ENCODE measurements at places on chromosomes 6 and 20.

GRCh38 chr6:109117346-109118035 lies 22.2 kb downstream of the CEP57L1 start:
- H3K36me3 ChIP-seq = no peaks in the 10 kb centered on the region
- H3K27ac ChIP-seq = no peak overlapping the region
- peaks cover 24% of the 10 kb centered on the region for H3K4me1 ChIP-seq
- no peaks in the 10 kb centered on the region for H3K27me3 ChIP-seq

DNA sequence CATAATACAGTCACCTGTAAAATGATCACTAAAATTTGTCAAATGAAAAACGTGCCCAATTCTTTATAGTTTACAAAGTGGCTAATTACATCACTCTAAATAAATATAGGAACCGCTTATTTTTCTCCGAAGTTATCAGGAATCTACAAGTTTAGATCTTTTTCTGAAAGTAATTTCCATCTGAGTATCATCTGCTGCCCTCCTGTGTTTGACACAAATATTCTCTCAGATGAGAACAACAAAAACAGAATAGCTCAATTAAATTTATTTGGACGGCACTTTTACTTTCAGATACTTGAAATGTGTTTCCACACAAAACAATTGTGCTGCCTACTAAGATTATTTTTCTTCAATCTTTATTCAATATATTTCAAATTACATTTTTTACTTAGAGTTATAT lies 5.0 kb downstream of the SF3B5 start:
- no peak overlapping the region for H3K4me3 ChIP-seq
- H3K36me3 ChIP-seq = peaks cover 10% of the 10 kb centered on the region
- H3K27ac ChIP-seq = no peak overlapping the region
- no peaks in the 10 kb centered on the region for H3K27me3 ChIP-seq
- H3K4me1 ChIP-seq = peaks cover 13% of the 10 kb centered on the region
- DNase-seq = no peak

GRCh38 chr20:36092398-36093024 lies 62.0 kb upstream of the EPB41L1 start:
- DNase-seq = no peak
- peaks cover 46% of the 10 kb centered on the region for H3K27me3 ChIP-seq
- peaks cover 6% of the 10 kb centered on the region for H3K4me1 ChIP-seq
- peak overlapping the region; percentile 95 for H3K4me3 ChIP-seq

- H3K27ac ChIP-seq = no peak overlapping the region
- H3K27me3 ChIP-seq = no peaks in the 10 kb centered on the region
- DNase-seq = no peak
- peaks cover 28% of the 10 kb centered on the region for H3K4me1 ChIP-seq
- peaks cover 10% of the 10 kb centered on the region for H3K36me3 ChIP-seq
Observed at GRCh38 chr6:130622142-130622541, 205.1 kb upstream of the SMLR1 start.

GRCh38 chr6:31149827-31150447 lies 7.7 kb downstream of the CCHCR1 start:
- no peaks in the 10 kb centered on the region for H3K36me3 ChIP-seq
- DNase-seq = no peak
- H3K4me1 ChIP-seq = no peaks in the 10 kb centered on the region
- H3K27me3 ChIP-seq = no peaks in the 10 kb centered on the region
- no peak overlapping the region for H3K4me3 ChIP-seq

- peaks cover 5% of the 10 kb centered on the region for H3K36me3 ChIP-seq
- no peak overlapping the region for H3K4me3 ChIP-seq
- H3K4me1 ChIP-seq = peaks cover 3% of the 10 kb centered on the region
- H3K27me3 ChIP-seq = no peaks in the 10 kb centered on the region
- no peak overlapping the region for H3K27ac ChIP-seq
Observed at GRCh38 chr6:147397306-147397705, 111.2 kb upstream of the SAMD5 start.

DNA sequence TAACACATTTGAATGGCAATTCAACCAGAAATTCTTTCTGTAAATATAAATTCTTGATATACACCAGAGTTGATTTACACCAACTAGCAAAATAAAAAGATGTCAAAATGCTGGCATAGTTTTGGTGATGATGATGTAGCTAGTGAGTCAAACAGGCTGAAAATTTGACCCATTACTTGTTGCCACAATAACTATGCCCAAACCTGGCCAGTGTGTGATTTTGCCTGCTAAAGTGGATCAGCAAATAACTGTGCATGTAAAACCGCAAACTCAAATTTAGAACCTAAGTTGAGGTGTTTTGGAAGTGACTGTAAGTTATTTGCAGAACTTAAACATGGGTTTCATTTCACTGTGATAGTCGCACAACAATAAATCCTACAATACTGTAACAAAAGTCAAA lies 125.9 kb downstream of the KIF6 start:
- H3K4me1 ChIP-seq = no peaks in the 10 kb centered on the region
- H3K27me3 ChIP-seq = peaks cover 52% of the 10 kb centered on the region
- DNase-seq = no peak
- H3K36me3 ChIP-seq = no peaks in the 10 kb centered on the region
- no peak overlapping the region for H3K27ac ChIP-seq
- no peak overlapping the region for H3K4me3 ChIP-seq

DNA sequence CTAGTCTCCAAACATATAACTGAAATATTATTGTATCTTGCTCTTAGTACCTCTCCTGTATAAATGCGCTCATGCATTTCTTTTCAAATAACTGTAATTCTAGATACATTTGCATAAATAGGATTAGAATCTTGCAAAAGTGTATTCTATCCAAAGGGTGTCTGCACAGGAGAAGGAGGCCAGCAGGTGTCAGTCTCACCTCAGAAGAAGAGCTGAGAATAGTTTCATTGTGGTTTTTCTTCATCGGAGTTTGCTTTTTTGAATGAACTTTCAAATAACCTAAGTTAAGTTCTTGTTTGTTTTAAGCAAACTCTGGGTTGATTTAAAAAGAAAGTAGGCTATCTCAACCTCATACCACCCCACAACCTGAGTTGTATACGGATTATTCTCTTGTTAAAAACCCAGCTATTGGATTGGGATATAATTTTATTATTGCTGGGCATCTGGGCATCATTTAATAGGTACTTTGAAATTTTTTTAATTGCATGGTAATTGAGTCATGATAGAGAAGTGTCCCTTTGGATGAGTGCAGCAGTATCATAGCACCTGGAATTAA lies 125.0 kb upstream of the MLIP start:
- H3K4me3 ChIP-seq = no peak overlapping the region
- no peak overlapping the region for H3K27ac ChIP-seq
- no peak for DNase-seq
- H3K4me1 ChIP-seq = no peaks in the 10 kb centered on the region
- H3K36me3 ChIP-seq = no peaks in the 10 kb centered on the region
- H3K27me3 ChIP-seq = peaks cover 20% of the 10 kb centered on the region

- DNase-seq = no peak
- no peaks in the 10 kb centered on the region for H3K36me3 ChIP-seq
- H3K27me3 ChIP-seq = peaks cover 11% of the 10 kb centered on the region
- H3K4me3 ChIP-seq = no peak overlapping the region
- H3K27ac ChIP-seq = no peak overlapping the region
Observed at GRCh38 chr6:99850841-99851240, 143.2 kb downstream of the MCHR2 start.

DNA sequence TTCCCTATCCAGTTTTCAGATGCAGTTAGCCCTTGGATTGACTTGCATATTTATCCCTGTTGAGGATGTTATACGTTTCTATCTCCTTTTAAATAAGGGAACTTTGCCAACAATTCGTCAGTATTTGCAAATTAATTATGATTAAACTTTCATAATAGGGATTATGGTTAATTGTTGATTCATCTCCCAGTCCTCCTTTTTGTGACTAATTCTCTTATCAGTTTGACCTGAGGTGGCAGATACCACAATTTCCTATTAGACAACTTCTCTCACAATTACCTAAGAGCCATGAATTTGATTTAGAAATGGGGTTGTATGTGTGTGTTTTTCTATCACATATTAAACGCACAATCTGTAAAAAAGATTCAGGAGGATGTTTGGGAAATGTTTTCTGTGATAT lies 172.9 kb downstream of the LAMA2 start:
- DNase-seq = no peak
- peaks cover 15% of the 10 kb centered on the region for H3K27me3 ChIP-seq
- H3K27ac ChIP-seq = no peak overlapping the region
- no peak overlapping the region for H3K4me3 ChIP-seq

DNA sequence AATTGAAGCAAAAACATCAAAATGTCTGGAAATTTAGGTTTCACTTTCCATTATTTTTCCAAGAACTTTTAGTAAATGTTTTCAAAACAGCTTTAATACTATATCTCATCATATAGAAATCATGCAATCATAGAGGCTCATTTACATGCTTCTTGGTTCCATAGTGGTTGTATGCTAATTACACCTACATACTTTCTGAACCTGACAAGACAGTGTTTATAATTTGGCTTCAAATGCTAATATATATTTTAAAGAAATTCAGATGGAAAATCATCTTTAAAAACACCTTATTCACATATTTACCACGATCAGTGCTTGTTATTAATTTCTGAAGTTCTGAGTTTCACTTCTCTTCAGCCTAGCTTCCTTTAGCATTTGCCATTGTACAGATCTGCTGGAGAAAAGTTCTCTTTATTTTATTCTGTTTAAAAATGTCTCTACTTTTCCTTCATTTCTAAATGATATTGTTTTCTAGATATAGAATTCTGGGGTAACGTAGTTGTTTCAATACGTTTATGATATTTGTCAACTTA lies 89.9 kb downstream of the PLCB1 start:
- no peak for DNase-seq
- H3K36me3 ChIP-seq = no peaks in the 10 kb centered on the region
- H3K27me3 ChIP-seq = no peaks in the 10 kb centered on the region
- H3K4me1 ChIP-seq = peaks cover 13% of the 10 kb centered on the region

GRCh38 chr6:14511061-14511586 lies 393.6 kb downstream of the CD83 start:
- peaks cover 25% of the 10 kb centered on the region for H3K27me3 ChIP-seq
- H3K27ac ChIP-seq = no peak overlapping the region
- H3K4me3 ChIP-seq = no peak overlapping the region
- H3K36me3 ChIP-seq = no peaks in the 10 kb centered on the region
- no peak for DNase-seq

GRCh38 chr6:41715795-41716515 lies 19.5 kb downstream of the TFEB start:
- H3K27me3 ChIP-seq = no peaks in the 10 kb centered on the region
- H3K36me3 ChIP-seq = no peaks in the 10 kb centered on the region
- peak overlapping the region; percentile 45 for H3K4me3 ChIP-seq
- H3K4me1 ChIP-seq = peaks cover 50% of the 10 kb centered on the region
- DNase-seq = no peak
- peak overlapping the region; percentile 61 for H3K27ac ChIP-seq

- no peaks in the 10 kb centered on the region for H3K36me3 ChIP-seq
- H3K27me3 ChIP-seq = no peaks in the 10 kb centered on the region
- no peak overlapping the region for H3K4me3 ChIP-seq
Observed at GRCh38 chr6:72651967-72652956, 30.4 kb downstream of the KCNQ5 start.

GRCh38 chr6:41553405-41553999 lies 7.3 kb downstream of the FOXP4 start:
- H3K4me1 ChIP-seq = peaks cover 32% of the 10 kb centered on the region
- no peak overlapping the region for H3K4me3 ChIP-seq

GRCh38 chr6:98841621-98842341 lies 7.4 kb downstream of the POU3F2 start:
- H3K27ac ChIP-seq = no peak overlapping the region
- no peak for DNase-seq
- no peak overlapping the region for H3K4me3 ChIP-seq
- peaks cover 62% of the 10 kb centered on the region for H3K27me3 ChIP-seq
- no peaks in the 10 kb centered on the region for H3K36me3 ChIP-seq

GRCh38 chr20:19549896-19550295 lies 208.2 kb upstream of the RIN2 start:
- peaks cover 3% of the 10 kb centered on the region for H3K4me1 ChIP-seq
- no peak for DNase-seq
- no peaks in the 10 kb centered on the region for H3K36me3 ChIP-seq
- H3K27ac ChIP-seq = no peak overlapping the region
- peaks cover 3% of the 10 kb centered on the region for H3K27me3 ChIP-seq

GRCh38 chr6:72699159-72699558 lies 77.3 kb downstream of the KCNQ5 start:
- no peak for DNase-seq
- H3K36me3 ChIP-seq = no peaks in the 10 kb centered on the region
- no peaks in the 10 kb centered on the region for H3K27me3 ChIP-seq
- no peak overlapping the region for H3K27ac ChIP-seq
- H3K4me3 ChIP-seq = no peak overlapping the region

DNA sequence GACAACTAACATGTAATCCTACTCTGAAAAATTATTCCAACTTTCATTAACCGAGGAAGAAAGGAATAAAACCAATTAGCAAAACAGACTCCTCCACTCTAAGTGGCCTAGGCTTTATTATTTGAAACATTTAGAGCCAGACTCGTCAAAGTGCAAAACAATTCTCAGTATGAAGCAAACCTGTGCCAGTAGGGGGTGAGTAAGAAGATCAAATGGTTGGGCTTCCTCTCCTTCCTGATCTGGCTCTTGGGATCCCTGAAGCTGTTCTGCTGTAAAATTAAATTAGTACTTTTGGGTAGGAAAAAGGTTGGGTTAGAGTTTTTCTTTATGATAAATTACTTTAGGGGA lies 177.6 kb upstream of the MAN1A1 start:
- DNase-seq = no peak
- no peak overlapping the region for H3K4me3 ChIP-seq
- H3K27me3 ChIP-seq = peaks cover 7% of the 10 kb centered on the region
- H3K36me3 ChIP-seq = no peaks in the 10 kb centered on the region
- no peaks in the 10 kb centered on the region for H3K4me1 ChIP-seq
- H3K27ac ChIP-seq = no peak overlapping the region
